ENCODE measurements at places on chromosomes 13 and 19.

DNA sequence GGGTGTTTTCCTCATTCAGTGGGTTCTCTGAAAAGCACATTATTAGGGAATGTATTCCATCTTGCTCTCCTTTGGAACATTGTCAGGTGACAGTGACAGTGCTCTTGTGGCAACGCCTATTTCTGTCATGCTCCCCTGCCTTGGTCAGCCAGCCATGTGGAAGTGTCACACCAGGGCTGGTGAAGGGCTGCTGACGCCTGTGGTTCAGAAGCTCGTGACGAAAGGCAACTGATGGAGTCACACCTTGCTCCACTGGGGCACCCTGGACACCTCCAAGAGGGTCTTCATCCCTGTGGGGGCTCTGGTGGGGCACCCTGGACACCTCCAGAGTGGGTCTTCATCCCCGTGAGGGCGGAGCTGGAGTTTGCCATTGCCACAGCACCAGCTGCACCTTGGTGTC lies 68.9 kb upstream of the GPR183 start:
- no peak for DNase-seq

GRCh38 chr19:5200844-5201243 lies 139.8 kb downstream of the PTPRS start:
- no peak for DNase-seq

DNA sequence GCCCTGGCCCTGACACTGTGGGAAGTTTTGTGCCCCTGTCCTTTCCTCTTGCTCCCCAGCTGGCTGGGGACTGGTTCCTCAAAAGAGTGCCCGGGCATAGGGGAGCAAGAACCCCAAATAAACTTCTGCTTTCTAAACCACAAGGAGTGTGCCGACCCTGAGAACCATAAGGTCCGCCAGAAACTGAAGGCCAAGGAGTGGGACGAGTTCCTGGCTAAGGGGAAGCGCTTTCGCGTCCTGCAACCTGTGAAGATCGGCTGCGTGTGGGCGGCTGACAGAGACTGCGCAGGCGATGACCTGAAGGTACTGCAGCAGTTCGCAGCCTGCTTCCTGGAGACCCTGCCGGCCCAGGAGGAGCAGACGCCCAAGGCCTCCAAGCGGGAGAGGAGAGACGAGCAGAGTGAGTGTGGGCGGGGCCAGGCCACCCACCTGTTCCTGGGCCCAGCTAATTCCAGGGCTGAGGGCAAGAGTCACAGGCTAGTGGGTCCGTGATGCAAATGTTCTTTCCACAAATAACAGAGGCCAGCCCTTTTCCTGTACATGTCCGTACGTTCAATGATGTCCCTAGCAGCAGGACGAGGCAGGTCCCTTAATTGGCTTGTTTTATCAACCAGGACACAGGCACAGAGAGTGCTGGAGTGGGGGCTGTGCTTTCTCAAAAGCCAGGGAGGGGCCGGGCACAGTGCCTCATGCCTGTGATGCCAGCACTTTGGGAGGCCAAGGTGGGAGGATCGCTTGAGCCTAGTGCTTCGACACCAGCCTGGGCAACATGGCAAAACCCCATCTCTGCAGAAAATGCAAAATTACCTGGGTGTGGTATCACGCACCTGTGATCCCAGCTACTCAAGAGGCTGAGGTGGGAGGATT lies 25.6 kb downstream of the UBXN6 start:
- no peak for DNase-seq

DNA sequence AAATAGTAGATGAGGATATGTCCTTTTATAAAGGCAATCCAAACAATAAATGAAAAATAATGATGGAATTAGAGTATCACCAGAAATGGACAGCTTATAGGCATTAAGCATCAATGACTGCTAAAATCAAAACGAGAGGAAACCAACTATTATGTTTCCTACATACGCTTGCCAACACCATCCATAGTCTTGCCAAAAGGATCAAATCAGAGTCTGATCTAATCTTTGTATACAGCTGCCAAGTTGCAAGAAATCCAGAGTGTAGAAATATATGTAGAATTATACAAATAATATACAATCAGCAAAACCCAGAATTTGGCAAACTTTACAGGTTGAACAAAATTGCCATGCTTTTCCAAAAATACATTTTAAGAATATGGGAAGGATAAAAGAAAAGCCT lies 1661.6 kb downstream of the SLITRK1 start:
- no peak for DNase-seq

GRCh38 chr13:50125554-50126262 lies 110.5 kb downstream of the KCNRG start:
- DNase-seq: peak; percentile 93
